IMR-90 (cell line): ENCODE measurements at places on chromosomes 1 and 21. TPM values are rescaled to one million over a fixed set of nuclear protein-coding genes. Genes with fewer than 3 reads are reported as not detected.
A peak's percentile ranks its signal among the peaks of the same experiment; 100 is the strongest.

The GJA4 gene
- polyA plus RNA-seq: not detected in 2 replicates

The HCRTR1 gene
- polyA plus RNA-seq: not detected in 2 replicates

The NEK2 gene
- 8.8 and 9.9 TPM in 2 replicates for polyA plus RNA-seq

The FAAH gene
- 0.19 and 0.29 TPM in 2 replicates for polyA plus RNA-seq

The PRDX6 gene
- 348 and 426 TPM in 2 replicates for polyA plus RNA-seq

The OR14A2 gene
- polyA plus RNA-seq: not detected in 2 replicates

The GJA8 gene
- polyA plus RNA-seq: not detected in 2 replicates

The RGS1 gene
- not detected in 2 replicates for polyA plus RNA-seq

The ATP1A2 gene
- 0.14 and 0.15 TPM in 2 replicates for polyA plus RNA-seq

The PTCH2 gene
- 0.56 and 0.66 TPM in 2 replicates for polyA plus RNA-seq

- DNase-seq: no peak
These were observed 233.9 kb downstream of the PTBP2 start for GRCh38 chr1:96955307-96956012.

DNA sequence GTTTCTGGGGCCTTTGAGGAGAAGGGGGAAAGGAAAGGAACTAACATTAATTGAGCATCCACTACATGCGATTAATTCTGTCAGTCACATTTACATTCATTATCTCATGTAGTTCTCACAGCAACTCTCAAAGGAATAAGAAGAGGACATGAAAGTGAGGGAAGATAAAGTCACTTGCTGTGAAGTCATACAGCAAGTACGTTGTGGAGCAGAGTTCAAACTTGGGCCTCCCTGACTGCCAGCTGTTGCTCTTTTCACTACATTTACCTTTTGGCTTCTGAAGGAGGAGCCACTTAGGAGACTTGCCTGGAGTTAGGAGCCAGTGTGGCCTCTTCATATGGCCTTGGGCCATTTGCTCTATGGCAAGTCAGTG, 6.2 kb downstream of the ZNF691 start:
- peak; percentile 41 for DNase-seq

DNA sequence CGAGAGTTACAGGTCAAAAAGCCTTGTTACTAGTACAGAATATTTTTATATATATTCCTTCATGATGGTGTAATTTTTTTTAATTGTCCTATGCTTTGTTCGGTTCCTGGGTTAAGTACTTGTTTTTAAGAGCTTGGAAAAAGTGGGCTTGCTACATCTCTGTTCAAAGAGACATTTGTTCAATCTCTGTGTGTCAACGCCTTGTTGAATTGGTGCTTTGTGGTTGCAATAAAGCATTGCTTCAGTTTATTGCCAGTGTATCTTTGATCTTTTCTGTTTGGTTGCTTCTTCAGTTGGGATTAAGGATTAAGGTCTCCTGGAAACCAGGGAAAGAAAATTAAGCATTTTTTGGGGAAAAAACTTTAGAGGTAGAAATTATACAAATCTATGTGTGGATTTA, 47.7 kb upstream of the DNASE2B start:
- no peak for DNase-seq

DNA sequence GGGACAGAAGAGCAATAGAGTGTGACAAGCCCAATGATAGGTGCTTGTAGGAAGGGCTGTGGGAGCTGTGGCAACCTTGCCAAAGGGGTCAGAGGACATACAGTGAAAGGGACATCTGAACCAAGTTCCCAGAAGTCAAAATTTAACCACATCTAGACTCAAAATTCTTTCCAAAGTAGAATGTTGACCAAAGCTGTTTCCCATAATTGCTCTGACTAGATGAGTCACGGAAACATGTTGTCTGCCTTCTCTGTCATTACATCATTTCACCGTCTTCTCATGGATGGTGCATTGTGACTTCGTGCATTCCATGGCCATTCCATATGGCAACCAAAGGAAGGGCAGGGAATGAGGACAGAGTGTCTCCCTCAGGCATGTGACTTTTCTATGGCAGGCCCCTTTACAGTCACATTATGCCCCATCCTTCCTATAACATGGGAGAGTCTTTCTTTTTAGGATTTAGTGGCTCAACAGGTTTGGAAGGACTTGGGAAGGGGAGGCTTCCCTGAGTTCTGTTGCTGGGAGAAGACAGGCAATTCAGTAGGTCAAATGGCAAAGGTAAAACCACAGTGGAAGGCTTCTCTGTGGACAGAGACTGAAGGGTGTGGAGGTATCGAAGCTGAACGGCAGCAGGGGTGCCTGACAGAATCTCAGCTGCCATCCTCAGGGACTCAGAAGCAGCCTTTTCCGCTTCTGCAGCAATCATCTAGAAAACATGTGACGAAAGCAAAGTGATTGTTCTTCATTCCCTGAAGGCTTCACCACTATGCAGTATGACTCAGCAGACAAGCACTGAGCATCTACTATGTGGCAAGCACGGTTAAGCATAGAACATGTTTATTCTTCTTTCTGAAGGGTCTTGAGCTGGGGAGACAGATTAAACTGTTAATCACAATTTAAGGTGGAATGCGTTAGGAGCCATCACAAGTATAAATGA, 24.7 kb downstream of the NPHS2 start:
- DNase-seq: peak; percentile 63

- DNase-seq: no peak
These were observed at the start of gene CELF3 for GRCh38 chr1:151716771-151717631. TSS of gene CELF3 (minus strand) at chr1:151716803. CDS start at chr1:151716020, 783 bp downstream.

DNA sequence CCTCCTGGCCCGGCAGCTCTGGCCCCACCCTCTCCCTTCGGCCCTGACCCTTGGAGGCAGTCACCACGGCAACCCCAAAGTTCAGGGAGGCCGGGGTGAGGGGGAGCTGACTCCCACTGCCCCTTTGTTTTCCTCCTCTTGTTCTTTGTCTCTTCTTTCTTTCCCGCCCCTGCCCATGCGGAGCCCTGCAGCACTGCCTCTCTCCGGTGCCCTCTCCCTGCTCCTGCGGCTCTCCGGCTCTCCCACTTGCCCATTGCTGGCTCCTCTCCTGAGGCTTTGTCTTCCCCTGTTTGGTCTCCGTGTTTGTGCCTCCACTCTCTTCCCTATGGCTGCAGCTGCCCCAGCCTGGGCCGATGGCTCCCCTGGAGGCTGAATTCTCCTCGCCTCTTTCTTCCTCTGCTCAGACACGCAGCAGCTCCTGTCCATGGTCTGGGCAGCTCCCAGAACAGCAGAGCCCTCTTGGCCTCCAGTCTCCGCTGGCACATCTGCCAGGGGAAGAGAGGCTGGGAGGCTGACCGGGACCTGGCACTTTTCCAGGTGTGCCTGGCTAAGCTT, 5.8 kb downstream of the CELSR2 start:
- DNase-seq: no peak

GRCh38 chr1:206472454-206472853, 2.2 kb downstream of the IKBKE start:
- peak; percentile 93 for DNase-seq

DNA sequence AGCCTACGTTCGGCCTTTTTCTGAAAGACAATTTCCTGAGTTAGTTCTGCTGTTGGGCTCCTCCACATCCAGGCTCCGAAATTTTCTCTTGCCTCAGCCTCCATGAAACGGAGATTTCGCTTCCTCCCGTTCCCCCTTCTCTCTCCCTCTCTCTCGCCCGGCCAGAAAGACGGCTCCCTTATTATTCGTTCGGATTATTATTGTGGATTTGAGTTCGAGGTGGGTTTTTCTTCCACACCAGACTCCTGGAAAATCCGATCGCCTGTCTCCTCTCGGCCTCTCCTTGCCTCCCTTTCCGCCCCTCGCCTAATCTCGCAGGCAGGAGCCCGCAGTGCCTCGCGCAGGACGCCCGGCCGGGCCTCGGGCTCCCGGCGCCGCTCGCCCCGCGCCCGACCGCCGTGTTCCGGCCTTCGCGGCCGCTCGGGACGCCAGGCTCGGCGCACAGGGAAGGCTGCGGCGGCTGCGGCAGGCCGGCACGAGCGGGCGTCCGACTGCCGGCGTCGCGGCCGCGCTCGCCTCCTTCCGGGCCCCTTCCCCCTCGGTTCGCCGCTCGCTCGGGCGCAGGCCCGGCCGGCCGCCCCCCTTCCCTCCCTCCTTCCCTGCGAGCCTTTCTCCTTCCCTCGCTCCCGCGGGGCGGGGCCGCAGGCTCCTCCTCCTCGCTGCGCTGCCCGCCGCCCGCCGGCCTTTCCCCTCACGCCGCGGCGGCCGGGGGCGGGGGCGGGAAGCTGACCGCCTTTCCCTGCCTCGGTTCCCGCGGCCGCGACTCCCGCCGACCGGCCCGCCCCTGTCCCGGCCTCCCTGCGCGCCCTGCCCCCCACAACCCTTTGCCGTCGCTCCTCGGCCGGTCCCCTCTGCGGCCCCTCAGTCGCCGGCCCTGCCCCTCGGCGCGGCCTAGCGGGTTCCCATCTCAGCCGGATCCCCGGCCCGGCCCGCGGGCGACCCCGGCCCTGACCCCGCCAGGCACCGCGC, at the start of gene ARHGEF11:
Gene ARHGEF11 (minus strand): TSS at position 493 of the 969 bp plus-strand sequence. CDS start 1,412 bp downstream, outside the sequence.
- peak; percentile 87 for DNase-seq

- no peak for DNase-seq
These were observed 217.0 kb upstream of the PKN2 start for GRCh38 chr1:88466899-88467580.

DNA sequence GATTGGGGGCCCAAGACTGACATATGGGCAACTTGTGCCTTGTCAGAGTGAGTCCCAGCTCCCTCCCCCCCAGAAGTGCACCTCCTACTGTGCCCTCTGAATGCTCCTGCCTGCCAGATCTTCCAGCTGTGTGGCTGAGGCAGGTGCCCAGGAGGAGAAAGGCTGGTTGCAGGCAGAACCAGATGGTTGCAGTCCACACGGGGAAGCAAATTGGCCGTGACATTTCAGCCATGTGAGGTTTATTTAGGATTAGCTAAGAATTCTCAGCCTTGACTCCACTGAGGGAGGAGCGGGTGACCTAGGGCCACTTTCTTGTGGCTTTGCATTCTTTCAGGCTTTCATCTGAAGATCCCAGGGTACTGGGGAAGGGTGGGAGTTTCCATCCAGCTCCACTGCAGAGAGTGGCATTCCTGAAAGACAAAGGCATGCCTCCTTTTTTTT, 33.8 kb downstream of the PEX14 start:
- DNase-seq: peak; percentile 57

DNA sequence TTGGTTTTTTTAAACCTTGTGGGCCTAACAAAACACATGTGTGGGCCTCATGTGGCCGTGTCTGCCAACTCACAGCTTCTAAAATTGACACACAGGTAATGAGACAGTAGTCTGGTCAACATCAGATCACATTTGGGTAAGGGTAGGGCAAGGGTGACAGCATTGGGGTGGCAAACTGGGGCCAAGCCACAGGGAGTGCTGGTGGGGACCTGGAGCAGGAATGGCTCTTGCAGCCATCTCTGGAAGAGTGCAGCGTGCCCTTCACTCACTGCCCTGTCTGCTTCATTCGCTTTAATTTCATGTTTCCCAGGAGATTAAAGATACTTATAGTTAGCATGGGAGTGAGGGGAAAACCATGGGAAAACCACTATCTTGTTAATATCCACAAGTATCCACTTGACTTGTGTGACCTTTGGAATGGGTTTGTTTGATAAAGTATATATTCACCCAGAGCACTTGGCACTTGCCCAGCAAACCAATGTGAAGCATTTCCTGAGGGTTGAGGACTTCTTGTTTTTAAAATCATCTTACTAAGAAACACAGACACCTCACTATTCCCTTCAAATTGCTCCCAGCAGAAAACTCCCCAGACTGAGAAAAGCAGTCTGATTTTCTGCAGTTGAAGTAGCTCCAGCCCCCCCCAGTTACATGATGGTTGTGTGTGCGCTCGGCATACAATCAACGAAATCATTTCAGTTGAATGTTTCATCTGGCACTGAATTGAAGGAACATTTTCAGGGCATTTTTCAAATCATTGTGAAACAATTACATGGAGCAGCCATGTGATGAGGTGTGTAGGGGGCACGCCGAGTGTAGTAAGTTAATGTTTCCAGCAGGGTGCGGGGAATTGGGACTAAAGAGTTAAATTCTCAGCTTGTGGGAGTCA, 175.7 kb downstream of the VPS13D start:
- peak; percentile 36 for DNase-seq

DNA sequence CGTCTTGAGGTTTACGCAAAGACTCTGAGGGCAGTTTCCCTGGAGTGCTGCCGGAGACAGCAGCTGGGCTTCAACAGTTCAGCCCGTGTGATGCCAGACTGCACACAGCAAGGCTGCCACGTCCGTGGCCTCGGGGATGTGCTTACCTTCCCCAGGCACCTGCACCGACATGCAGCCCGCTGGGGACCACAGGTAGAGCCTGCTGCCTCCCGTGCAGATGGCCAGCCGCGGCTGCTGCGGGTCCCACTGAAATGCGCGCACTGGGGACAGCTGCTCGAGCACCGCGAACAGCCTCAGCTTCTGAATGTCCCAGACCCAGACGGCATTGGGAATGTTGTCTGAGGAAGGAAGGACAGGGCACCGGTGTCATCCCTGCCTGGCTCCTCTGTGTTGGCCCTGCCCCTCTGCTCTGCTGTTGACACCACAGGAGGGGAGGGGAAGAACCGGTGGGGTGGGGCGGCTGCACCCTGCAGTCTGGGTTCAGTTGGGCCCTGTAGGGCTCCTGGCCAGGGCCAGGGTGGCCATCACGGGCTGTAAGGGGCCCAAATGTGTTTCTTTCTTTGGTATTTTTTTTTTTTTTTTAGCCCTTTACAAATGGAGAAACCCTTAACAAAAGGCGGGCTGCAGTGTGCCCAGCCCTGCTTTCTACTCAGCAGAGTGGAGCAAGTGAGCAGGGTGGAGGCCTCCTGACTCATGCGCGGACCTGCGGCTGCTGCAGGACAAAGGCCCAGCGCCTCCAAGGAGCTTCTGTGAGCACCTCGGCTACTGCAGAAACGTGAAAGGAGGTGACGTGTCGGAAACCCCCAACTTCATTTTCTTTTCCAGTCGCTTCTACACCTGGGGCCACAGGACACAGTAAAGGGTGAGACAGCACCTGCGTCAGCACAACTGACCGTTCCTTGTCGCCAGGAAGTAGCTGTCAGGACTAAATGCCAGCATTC, 6.8 kb downstream of the TPRG1L start:
- DNase-seq: no peak

DNA sequence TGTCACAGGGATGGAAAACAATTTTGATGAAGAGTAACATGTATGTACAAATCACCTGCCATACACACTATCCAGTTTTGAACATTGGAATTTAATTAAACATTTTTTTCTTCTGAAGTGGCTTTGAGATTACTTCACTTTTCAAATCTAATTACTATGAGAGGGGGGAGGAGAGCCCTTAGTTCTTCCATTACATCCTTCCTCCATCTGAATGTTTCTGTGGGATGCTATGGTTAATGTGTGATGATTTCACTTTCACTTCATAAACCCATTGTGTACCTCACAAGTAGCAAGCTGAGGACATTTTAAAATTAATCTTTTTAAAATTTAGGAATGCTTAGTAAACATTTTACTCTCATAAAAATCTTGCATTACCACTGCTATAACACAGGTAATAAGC, 156.9 kb downstream of the RUNX1 start:
- DNase-seq: peak; percentile 45

DNA sequence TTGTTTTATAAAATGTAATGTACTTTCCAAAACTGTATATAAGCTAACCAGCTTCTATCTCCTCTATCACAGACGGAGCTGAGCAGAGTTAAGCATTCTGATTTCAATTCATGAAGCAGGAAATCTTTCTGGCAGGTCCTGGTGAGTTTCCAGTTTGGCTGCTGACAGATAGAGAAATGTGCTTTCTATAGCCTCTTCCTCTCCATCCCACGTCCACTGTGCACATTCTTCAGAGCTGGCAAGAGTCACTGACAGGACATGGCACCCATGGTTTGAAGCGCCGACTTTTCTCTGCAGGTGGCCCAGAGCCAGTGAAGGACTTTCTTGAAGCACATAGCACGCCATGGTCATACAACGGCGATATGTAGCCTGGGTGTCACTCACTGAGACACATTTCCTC, 52.3 kb upstream of the POU2F1 start:
- no peak for DNase-seq

GRCh38 chr1:21490774-21491487, 18.3 kb upstream of the ALPL start:
- DNase-seq: peak; percentile 64

GRCh38 chr1:1434824-1435105, 725 bp upstream of the VWA1 start:
- DNase-seq: no peak

- DNase-seq: peak; percentile 4
These were observed 882.4 kb upstream of the ADGRL2 start for GRCh38 chr1:80918380-80918779.
